ENCODE measurements at places on chromosomes 4 and X.

- no peak for DNase-seq
Measured at GRCh38 chr4:82787342-82787741, 11.3 kb downstream of the SCD5 start.

- no peak for DNase-seq
Measured at GRCh38 chr4:11904117-11904535, 475.4 kb upstream of the HS3ST1 start.

DNA sequence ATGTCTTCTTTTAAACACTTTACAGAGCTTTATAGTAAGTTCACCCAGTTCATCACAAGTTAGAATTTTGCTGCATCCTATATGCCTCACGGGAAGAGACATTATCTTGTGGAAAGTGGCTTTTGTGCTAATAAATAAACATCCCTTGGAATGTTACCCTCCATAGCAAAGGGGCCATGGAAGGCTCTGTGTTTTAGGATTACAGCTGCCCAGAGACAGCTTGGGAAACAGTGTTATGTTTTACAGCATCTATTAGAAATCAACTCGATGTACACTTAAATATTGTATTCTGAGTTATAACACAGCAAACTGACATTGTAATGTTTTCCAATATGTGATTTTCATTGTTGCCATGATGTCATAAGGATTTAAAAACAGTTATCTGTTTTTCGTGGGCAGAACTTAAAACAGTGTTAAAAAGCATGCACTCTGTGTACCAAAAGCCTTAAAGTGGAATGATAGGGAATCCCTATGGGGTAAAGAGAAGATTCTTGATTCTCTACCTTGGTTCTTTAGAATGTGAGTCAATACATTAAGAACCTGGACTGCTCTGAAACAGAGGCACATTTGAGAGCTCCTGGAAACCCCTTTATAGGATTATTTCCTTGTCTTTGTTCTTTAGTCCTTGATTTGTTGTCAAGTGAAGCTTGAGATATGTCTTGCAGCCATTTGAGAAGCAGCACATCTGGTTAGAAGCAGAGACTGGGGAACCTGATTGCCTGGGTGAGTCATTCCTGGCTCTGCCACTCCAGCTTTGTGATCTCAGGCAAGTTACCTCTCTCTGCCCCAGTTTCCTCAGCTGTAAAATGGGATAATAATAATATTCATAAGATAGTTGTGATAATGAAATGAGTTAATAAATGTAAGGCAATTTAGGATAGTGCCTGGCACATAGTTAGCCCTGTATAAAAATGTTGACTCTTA lies 41.6 kb downstream of the ARHGAP10 start:
- no peak for DNase-seq

DNA sequence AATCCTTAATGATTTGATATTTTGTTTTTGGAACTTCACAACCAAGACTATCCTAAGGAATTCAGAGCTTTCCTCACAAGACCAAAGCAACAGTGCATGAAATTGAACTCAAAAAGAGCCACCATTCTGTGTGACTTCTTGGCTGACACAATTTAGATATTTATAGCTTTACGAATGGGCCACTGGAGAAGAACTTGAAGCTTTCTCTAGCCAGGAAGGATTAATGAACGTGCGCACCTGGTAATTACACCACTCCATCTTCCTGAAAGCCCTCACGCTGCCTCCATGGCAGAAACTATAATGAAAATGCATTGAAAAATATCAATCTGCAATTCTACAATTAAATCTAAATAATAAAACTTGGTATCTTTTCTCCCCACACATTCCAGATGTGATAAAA lies 1057.8 kb downstream of the DMD start:
- no peak for DNase-seq

GRCh38 chr4:64158648-64159326 lies 250.5 kb downstream of the TECRL start:
- DNase-seq: no peak

DNA sequence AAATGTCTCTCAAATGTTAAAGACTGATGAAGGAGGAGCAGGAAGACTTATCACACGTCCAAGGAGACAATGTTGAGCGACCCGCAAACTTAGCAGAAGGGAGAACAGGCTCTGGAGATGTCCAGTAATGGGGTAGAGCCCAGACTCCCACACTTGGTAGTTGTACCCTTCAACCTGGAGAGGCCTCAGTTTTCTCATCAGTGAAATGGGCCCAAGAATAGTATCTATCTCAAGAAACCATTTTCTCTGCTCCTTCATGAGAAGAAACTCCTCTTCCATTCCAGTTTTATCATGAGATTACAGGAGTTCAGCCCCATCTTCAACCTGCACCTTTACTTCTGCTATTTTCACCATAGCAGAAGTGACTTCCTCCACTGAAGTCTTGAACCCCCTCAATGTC lies 169.9 kb downstream of the DHRSX start:
- DNase-seq: no peak

DNA sequence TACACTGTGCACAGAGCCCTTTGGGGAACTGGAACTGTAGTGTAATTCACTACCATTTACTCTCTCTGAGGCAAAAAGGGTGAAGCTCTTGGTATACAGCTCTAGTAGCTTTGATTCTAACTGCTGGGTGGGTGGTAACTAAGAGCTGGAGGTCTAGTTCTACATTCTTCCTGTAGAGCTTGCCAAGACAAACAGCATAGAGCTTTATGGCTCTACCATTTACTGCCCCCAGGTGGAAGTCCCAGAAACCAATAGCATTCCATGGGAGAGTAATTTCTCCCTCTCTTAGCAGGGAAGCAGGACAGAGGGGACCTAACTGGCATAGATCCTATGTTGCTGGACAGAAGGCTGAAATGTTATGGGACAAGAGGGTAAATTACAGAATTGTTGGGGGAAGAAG lies 26.7 kb downstream of the HDAC8 start:
- DNase-seq: no peak

DNA sequence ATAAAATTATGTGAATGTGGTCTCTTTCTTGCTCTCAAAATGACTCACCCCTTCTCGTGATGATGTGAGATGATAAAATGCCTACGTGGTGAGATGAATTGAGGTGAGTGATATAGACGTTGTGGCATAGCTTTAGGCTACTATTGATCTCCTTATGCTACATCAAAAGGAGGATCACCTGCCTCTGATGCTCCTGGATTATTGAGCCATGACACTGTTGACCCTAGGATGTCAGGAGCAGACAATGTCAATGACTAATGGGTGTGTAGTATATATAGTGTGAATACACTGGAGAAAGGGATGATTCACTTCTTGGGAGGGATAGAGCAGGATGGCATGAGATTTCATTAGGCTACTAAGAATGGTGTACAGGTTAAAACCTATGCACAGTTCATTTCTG lies 210.7 kb upstream of the PRPS2 start:
- no peak for DNase-seq

GRCh38 chr4:23782778-23783437 lies 106.9 kb downstream of the PPARGC1A start:
- no peak for DNase-seq

DNA sequence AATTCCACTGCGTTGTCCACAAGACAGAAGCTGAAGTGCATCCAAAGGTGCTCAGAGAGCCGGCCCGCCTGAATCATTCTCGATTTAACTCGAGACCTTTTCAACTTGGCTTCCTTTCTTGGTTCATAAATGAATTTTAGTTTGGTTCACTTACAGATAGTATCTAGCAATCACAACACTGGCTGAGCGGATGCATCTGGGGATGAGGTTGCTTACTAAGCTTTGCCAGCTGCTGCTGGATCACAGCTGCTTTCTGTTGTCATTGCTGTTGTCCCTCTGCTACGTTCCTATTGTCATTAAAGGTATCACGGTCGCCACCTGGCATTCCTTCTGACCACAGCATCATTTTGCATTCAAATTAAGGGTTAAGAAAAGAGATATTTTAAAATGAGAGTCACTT lies 115.5 kb downstream of the NFKB1 start:
- no peak for DNase-seq

DNA sequence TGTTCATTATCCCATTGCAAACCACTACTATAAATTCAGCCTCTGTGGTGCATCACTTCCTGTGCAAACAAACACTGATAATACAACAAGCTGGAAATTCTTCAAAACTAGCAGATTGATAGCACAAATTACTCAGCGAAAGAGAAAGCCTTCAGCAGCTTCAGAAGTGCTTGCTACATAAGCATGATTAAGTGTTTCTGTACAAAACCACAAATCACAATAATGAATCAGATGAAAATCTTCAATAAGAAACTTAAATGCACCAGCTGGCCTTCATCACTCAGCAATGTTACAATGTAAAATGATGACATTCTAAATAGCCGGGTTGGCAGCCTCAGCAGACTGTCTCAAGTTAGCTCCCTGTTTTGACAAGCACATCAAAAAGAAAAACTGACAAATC lies 262.2 kb downstream of the SPOCK3 start:
- DNase-seq: no peak

DNA sequence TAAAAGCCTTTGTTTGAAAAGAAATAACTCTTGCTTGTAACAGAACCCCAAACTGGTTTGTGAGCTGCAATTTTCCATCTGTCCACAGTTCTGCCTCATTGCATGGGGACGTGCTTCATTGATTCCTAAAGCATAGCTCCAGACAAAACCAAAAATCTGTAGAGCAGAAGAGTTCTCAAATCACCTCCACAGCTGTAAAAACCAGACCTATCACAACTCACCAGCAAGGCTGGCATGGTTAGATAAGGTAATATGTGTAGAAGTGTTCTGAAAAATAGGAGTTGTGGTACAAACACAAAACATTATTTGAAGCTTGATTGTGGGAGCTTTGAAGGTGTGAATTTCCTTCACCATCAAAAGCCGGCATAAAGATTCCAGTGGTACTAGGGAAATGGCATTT lies 12.5 kb upstream of the RAB28 start:
- DNase-seq: no peak

GRCh38 chr4:13528821-13529127 lies 15.5 kb downstream of the NKX3-2 start:
- DNase-seq: no peak

DNA sequence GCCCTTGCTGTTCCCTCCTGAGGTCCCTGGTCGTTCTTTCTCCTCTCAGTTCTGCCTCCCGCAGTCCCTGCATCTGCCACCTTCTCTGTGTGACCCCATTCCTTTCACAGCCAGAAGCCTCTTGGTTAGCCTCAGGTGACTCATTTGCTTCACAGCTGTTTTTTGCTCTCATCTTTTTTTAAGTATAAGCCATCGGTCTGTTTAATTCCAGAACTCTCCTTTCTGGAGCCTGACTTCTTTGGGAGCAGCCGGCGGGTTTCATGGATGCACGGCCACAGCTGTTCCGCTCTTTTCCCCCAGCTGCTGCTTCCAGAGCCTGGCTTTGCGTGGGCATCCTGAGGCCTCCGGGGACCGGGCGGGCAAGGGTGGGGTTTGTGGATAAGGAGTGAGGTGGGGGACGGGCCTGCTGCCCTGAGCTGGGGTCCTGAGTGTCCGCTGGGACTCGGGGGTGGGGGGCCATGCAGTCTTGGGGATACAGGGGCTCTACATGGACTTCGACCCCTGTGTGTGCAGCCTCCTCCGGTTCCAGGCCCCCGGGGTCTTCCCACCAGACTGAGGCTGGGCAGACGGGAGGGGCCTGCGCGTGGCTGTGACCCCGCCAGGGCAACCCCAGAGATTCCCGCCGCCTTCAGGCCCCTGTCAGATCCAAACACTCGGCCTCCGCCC lies 46.7 kb downstream of the PCGF3 start:
- DNase-seq: no peak

DNA sequence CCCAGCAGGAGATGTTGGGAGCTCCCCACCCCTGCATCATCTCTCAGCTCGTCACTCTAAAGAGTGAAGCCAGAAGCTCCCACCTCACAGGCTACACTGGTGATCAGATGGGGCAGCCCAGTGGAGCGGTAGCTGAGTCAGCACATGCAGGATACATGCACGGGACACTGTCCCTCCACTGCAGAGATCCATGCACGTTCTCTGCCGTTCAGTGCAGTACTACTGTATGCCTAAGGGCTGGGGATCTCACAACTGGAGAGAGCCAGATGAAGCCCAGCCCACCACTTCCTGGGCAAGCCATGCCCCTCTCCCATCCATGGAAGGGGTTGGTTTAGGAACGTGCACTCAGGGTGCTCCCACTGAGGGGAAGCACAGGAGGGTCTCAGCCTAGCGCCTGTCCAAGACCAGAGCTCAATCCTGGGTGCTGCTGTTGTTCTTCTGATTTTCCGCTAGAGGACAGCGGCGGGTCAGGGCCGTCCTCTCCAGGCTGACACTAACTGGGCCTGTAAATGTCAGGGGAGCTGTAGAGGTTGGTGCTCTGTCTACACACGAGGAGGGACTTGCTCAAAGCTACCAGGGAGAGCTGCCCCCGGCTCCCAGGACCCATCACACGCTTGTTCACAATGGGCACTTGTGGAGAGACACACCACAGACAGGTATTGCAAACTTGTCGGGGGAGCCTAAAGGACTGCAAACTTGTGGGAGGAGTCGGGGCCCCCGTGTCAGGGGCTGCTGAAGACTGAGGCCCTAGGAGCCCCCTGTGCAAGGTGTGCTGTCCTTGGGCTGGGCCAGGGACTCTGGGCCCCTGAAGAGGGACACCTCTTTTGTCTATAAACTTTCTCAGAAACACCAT lies 18.2 kb upstream of the ABLIM2 start:
- DNase-seq: no peak

DNA sequence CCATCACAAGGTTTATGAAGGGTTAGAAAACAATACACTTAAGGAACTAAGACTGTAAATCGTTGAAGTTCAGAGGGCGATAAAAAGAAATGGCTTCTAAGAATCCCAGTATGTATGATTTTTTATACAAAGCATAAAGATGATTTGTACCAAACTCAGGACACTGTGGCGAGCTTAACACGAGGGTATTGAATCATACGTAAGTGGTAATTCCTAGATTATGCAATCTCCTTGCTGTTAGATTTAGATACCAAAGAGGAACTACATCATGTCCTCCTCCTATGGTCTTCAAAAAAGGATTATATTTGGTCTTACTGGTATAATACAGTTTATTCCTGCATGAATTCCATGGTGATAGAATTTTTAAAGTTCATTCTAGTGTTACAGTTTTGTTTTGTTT lies 23.9 kb downstream of the NFKB1 start:
- no peak for DNase-seq

GRCh38 chr4:87266986-87267385 lies 46.6 kb upstream of the KLHL8 start:
- no peak for DNase-seq
